Hepatocyte (in vitro differentiated cells): ENCODE measurements at places on chromosomes 16 and 17.

DNA sequence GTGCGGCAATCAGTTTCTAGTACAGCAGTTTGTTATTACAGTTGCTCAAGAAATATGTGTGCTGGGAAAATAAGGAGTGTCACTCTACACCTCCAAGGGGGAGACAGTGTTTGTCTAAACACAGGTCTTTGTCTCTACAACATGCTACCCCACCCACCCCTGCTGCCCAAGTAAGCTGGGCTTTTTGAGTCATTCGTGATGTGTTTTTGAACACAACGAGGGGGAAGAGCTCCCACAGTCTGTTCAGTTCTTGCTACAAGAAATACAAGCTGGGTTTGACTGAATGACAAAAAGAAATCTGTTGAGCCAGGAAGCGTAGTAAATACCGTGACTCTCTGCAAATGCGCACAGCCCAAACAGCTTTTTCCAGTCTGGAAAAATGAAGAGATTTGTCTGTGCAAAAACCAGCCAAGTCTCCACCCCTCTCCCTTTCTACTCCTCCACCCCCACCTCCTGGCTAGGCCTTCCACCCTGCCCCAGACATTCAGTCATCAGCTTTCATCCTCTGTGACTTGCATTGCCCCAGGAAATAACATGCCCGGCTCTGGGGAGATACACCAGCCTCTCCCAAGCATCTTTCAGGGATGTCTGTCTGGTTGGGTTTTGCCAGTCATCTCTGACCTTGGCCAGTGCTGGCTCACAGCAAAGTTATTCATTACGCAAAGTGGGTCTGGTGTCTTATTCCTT, 25.7 kb downstream of the CHD9 start:
- peak; percentile 85 for DNase-seq

- DNase-seq, result no peak
These were observed 6.3 kb downstream of the ANKRD11 start for GRCh38 chr16:89484041-89484501.

DNA sequence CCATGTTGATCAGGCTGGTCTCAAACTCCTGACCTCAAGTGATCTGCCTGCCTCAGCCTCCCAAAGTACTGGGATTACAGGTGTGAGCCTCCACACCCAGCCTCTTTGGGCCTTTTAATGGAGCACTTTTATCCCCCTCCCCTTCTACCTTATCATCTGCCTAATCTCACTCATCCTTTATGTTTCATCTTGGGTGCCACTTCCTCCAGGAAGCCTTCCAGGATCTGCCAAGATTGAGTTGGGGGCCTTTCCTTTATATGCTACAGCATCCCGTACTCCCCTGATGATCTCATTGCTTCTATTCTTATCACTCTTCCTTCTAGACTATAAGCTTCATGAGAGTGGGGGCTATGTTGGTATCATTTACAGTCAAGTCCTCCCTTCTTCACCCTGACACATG, 192.8 kb upstream of the WSCD1 start:
- DNase-seq, result no peak

DNA sequence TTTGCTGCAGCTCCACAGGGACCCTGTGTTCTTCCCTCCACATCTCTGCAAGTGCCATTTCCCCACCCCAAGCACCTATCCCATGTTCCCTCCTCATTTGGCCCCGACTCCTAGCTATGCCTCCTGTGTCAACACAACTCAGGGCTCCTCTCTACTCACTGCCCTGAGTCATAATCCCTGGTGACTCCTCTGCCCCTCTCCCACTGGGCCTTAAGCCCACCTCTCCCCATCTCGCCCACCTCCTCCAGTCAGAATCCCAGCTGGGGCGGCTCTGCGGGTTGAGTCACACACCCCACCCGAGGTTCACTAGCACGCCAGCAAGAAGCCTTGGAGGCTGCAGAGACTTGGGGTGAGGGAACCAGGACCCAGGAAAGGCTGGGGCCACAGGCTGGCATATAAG, 346.2 kb downstream of the FOXL1 start:
- DNase-seq, result no peak

DNA sequence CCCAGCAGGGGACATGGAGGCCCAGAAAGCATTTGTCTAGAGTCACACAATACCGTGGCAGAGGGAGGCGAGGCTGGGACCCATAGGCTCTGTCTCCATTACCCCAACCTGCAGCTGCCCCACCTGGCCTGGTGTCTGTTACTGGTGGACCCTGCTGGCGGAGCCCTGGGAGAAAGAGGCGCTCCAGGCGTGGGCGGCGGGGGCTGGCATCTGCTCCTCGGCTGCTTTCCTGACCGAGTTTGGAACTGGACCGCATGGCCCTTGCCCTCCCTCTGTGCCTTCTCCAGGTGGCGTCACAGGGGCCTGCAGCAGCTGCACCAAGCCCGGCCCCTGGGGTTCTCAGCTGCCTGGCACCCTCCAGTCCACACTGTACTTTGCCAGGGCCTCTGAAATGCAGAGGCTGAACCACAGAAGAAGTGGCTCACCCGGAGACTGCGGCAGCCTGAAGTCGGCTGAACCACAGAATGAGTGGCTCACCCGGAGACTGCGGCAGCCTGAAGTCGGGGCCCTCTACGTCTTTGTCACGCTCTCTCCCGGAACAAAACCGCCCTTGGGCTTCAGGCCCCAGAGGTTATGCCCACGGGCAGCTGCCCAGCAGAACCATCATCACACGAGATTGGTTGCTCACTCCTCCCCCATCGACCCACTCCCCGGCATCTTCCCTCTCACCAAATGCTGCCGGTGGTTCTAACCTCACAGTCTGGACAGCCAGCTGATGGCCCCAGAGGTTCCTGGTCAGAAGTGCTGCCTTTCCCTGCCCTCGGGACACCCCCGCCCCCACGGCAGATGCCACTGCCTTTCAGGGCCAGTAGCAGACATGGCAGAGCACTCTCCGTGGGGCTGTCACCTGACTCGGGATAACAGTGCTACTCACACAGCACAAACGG, 20.2 kb downstream of the CBFA2T3 start:
- DNase-seq, result no peak

- no peak for DNase-seq
These were observed 8.6 kb downstream of the ADGRG1 start for GRCh38 chr16:57637020-57637419.

GRCh38 chr16:8644211-8645140, 23.0 kb downstream of the METTL22 start:
- no peak for DNase-seq

GRCh38 chr17:80771612-80772005, 220.0 kb upstream of the CHMP6 start:
- DNase-seq, result no peak

GRCh38 chr17:81378941-81379511, 16.2 kb upstream of the BAHCC1 start:
- DNase-seq, result no peak

DNA sequence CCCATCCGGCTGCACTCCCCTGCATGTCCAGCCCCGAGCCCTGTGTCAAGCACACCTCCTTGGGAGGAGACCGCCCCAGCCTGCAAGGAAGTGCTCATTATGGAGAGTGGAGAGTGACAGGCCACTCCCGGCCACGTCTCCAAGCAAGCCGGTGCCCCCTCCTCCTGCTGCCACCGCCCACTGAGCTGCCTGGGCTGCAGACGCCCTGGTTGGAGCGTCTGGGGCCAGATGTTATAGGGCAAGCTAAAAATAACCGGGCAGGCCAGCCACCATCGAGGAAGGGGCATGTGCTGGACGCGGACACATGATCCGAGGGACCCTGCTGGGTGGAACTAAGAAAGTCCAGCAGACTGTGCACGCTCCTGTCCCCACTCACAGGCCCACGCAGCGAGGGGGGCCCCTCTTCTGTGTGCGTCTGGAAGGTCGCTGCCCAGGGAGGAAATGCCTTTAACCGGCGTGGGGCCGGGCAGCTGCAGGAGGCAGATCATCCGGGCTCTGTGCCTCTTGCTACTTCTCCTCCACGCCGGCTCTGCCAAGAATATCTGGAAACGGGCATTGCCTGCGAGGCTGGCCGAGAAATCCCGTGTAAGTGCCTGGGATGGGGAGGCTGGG, at the start of gene WFDC1:
TSS of gene WFDC1 (plus strand) at position 348 of the 612 bp plus-strand sequence. CDS start at position 442, 94 bp downstream.
- peak; percentile 32 for DNase-seq

GRCh38 chr16:87809150-87809902, 43.5 kb upstream of the KLHDC4 start:
- no peak for DNase-seq

DNA sequence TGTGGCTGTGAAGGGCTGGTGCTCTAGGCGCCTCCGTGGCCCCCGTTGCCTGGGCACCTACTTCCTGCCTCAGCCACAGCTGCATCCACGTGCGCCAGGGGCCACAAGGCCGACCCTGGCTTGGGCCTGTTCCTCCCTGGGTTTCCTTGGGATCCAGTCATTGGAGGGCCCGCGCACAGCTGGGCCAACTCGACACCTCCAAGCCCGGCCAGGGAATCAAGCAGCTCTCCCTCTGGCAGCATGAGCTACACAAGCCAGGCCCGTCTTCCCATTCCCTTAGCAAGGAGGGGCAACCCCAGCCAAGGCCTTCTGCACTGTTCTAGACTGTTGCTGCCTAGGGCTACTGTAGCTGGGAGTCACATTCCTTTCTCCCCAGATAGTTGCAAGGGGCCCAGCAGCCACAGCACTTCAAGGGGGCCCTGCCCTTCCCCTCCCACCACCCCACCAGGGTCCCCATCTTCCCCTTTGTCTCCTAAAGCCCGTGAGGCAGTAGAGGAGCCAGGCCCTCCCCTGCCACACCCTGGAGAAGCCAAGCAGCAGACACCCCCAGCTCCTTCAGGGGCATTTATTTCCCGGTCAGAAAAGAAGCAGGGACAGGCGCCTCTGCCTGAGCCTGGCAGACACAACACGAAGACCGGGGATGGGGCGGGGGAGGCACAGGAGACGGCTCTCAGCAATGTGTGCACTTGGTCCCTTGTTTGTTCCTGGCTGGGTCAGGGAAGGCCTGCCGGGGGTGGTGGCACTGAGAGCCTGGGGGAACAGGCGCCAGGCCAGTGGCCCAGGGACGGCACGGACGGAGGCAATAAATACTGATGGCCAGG, 3.8 kb downstream of the ARHGDIA start:
- DNase-seq, result peak; percentile 69

- no peak for DNase-seq
These were observed 814.5 kb downstream of the KCNJ18 start for GRCh38 chr17:22506861-22507260.

DNA sequence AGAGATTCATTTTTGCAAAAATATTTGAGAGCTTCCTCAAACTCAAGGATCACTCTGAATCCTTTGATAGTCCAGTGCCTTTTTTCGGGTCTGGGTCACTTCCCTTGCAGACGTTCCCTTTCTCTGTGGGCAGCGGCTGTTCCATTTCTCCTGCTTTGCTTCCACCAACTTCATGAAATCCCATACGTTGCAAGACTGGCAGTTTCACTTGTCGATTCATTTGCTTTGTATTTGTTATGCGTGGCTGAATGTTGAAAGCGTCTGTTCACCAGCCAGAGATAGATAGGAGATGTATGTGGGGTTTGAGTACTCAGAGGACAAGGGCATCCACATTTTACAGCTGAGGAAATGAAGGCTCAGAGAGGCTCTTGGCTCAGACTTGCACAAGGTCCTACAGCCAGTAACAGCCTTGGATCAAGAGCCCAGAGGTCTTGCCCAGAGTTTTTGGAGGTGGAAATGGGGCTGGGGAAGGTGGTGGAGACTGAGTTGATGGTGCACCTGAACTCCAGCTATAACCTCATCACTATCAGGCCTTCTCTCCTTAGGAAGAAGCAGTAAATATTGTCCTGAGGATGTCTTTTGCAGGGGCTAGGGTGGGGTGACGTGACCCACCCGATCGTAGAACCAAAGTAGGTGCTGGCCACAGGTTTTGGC, 1.3 kb upstream of the CCDC102A start:
- DNase-seq, result no peak

GRCh38 chr16:62157544-62157943, 121.3 kb upstream of the CDH8 start:
- no peak for DNase-seq

DNA sequence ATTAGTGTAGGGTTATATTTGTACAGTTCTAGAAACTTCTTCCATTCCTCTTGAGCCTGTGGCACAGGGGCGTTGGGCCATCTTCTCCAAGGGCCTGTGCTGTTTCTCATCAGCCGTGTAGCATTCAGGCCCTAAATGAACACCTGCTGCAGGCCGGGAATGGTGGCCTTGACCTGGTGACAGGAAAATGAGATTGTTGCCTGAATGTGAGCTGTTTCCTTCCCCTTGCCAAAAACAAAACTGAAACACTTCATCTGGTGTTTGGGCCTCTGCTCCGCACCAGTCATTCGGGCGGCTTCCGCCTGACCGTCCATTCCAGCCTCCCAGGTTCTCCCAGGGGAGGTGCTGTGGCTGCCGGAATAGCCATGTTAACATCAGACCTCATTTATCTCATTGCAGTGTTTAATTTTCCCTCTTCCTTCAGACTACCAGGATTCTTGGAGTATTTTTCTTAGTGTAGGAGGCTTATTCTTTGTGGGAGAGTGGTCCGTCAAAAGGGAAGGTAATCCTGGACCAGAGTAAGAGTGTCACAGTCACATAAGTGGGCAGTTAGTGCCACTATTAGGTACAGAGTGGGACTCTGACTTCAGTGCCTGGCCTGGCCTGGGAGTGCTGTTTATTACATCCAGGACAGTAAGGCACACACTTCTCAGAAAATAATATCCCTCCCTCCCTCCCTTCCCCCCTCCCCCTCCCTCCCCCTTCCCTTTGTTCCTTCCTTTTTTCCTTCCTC, 61.9 kb downstream of the WWP2 start:
- DNase-seq, result no peak

GRCh38 chr16:12059216-12059769, 82.8 kb downstream of the SNX29 start:
- DNase-seq, result no peak

GRCh38 chr16:79253100-79253631, 347.4 kb downstream of the MAF start:
- DNase-seq, result peak; percentile 59

- DNase-seq, result no peak
These were observed 8.8 kb downstream of the NOB1 start for GRCh38 chr16:69745959-69746358.

GRCh38 chr17:32266051-32266388, 388 bp downstream of the RHBDL3 start:
- no peak for DNase-seq

DNA sequence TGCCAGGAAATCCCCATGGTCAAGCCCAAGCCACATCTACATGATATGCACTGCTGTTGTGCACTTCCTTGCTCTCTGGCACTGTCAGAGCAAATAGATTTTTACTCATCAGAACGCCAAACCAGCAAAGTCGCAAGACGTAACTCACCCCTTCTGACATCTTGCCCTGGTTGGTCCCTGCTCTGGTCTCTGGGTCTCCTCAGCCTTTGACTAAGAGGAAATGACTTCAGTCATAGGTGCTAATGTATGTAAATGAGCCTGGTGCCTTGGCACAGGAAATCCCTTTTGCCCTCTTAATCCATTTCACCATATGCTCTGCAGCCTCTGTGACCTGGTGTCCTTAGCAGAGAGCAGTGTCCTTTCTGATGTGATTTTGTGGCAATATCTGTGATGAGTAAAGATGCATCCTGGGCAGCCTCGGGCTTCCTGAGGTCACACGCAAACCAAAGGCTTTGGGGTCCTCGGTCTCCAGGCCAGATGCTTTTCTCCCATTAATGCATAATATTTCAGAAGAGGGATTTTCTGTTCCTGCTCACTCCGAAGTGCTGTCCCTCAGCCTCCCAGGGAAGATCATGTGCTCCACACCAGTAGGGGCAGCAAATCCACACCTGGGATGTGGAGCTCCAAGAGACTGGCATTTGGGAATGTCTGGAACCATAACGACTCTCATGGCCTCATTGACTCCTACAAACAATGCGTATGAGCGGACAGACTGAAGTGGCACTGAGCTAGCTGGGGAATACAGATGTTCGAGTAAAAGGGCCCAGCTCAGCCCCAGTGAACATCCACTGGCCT, 66.9 kb downstream of the GP2 start:
- DNase-seq, result no peak
